Calu3 (cell line): ENCODE measurements at places on chromosomes 11 and 22.

DNA sequence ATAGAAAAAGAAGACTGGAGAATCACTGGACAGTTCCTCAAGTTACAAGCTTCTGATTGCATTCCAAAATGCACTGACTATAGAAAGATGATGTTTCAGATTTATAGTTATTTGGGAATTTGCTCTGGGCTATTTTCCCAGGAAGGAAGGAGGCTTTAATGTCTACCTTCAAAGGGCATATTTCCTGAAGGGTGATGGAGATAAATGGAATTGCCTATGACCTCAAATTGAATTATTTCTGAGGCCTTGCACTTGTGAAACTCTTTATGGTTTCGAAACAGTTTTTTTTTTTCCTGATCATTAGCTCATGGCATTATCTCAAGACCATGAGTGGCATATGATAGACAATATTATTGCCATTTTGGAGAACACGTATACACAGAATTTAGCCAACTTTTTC lies 333.9 kb downstream of the METTL15 start:
- no peak for DNase-seq

DNA sequence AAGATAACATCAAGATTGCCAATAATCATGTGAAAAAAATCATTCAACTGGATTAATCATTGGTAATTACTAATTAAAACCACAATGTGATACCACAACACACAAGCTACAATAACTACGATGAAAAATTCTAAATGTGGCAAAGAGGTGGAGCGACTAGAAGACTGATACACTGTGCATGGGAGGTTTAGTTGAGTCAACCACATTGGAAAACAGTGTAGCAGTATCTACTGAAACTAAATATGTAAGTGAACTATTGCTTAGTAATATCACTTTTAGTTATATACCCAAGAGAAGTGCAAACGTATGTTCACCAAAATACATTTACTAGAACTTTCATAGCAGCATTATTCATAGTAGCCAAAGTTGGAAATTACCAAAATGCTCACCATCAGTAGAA lies 359.9 kb downstream of the ETS1 start:
- no peak for DNase-seq

DNA sequence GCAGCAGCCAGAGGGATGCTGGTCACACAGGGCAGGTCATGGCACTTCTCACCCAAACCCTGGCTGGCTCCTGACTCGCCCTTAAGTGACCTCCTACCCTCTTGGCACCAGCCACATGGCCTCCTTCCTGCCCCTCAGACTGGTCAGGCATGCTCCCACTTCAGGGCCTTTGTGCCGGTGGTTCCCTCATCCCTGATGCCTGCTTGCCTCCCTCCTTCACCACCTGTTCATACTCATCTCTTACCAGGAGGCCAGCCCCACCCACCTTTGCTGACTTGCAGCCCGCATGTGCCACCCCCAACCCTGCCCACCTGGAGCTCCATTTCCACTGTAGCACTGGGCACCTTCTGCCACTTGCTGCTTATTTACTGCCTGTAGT lies 20.1 kb downstream of the GNAZ start:
- no peak for DNase-seq

DNA sequence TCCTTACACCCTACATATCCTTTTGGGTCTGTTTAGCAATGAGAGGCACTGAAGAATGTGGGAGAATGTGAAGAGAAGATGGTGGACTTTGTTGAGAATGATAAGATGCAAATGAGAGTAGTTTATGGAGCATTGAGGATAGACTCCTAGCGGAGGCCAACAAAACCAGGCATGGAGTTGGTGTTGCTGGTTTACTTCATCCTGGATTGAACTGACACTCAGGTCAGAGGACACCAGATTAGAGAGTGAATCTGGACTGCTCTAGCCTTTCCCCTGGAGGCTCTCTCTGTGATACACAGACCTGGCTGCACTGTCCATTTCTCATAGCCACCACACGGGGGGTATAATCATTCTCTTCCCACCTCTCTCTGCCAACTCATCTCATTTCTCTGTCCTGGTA lies 98.7 kb downstream of the MICAL2 start:
- no peak for DNase-seq

- no peak for DNase-seq
Measured at GRCh38 chr11:67392183-67392715, 463 bp downstream of the RAD9A start.

DNA sequence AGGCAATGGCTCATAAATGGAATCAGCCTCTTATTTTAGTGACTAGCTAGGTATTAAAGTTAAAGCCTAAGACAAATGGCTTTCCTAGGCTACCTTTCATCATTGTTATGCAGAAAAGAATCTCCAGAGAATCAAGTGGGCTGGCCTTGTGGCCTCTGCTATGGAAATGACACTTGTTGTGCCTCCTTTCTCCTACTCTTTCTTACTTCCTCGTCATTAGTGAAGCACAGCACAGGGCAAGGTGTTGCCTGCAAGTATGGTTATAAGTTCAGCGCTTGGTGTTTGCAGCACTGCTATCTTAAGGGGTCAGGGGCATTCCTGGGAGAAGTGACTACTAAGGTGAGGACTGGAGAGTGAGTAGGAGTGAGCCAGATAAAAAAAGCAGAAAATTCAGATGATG lies 45.4 kb upstream of the GLYATL1 start:
- no peak for DNase-seq

GRCh38 chr11:85705800-85706199 lies 19.8 kb upstream of the CCDC89 start:
- no peak for DNase-seq

GRCh38 chr11:95147364-95147905 lies 57.8 kb downstream of the ENDOD1 start:
- DNase-seq, result peak; percentile 21

- no peak for DNase-seq
Measured at GRCh38 chr11:9740202-9740883, 76.5 kb downstream of the SWAP70 start.

DNA sequence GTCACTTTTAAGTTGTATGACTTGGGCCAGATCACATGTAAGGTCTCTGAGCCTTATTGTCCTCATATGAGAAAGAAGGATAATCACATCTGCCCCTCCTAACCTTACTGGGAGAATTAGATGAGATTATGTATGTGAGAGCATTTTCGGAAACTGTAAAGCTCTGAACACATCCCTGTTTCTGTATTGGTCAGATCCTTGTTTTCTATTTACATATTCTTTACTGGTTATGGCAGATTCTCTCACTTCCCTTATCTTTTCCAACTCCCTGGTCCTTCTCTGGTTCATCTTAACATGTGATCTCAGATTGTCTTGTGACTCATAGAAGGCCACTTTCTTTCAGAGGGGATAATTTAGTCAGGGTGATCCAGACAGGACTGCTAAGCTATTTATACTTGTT lies 41.8 kb downstream of the CCDC81 start:
- no peak for DNase-seq

GRCh38 chr11:75673977-75674582 lies 5.2 kb upstream of the MAP6 start:
- no peak for DNase-seq

DNA sequence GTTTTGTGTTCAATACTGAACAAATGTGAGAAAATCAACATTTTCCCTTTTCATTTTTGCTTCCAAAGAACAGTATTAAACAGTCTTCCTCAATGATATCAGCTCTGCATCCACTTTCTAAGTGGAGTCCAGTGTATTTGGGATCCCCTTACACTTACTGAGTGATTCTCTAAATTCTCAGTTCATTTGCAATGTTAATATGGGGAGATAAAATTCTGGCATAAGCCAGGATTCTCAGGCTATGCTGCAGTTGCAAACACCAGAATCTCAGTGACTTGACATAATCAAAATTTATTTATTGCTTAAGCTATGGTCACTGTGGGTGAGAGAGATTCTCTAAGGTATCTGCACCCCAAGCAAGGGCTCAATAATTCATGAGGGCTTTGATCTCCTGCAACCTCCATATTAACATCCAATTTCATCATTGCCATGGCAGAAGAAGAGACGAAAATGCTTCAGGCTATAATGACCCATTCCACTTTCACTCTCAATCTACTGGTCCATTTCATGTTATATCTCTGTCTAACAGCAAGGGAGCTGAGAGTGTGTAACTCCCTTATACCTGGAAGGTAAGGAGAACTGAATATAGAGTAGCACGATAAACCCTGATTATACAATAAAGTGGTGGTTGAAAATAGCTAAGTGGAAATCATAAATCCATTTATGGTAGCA lies 64.1 kb upstream of the CARD18 start:
- no peak for DNase-seq

GRCh38 chr22:49150801-49151221 lies 676.9 kb downstream of the BRD1 start:
- DNase-seq, result no peak

DNA sequence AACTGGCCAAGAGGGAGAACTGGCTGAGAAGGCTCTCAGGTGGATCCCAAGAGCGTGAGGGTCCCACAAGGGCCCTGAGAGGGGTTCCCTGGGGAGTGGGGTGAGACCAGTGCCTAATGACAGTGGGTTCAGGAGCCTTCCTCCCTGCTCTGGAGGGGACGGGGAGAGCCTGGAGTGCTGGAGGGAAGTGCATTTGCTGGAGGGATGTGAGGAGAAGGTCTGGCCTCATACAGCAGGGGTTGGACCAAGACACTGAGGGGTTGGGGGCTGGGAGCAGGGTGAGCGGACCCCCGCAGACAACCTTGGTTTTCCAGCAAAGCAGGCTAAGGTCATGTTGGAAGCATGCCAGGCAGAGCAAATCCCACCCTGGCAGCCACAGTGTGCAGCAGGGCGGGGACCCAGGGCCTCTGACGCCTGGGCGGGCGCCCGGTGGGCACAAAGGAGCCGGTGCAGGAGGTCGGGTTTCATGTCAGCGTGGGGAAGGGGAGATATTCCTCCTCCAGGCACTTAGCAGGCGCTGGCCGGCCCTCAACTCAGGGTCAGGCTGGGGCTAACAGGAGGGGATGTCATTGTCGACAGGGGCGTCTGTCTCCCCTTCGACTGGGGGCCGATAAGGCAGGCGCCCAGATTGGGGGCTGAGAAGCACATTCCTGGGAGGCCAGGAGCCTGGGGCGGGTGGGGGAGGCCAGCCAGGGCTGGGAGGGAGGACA lies 3.1 kb upstream of the DERL3 start:
- DNase-seq, result no peak

GRCh38 chr11:14894657-14895598 lies 2.9 kb upstream of the CYP2R1 start:
- DNase-seq, result no peak

GRCh38 chr11:106594751-106595351 lies 423.4 kb downstream of the GUCY1A2 start:
- DNase-seq, result no peak

DNA sequence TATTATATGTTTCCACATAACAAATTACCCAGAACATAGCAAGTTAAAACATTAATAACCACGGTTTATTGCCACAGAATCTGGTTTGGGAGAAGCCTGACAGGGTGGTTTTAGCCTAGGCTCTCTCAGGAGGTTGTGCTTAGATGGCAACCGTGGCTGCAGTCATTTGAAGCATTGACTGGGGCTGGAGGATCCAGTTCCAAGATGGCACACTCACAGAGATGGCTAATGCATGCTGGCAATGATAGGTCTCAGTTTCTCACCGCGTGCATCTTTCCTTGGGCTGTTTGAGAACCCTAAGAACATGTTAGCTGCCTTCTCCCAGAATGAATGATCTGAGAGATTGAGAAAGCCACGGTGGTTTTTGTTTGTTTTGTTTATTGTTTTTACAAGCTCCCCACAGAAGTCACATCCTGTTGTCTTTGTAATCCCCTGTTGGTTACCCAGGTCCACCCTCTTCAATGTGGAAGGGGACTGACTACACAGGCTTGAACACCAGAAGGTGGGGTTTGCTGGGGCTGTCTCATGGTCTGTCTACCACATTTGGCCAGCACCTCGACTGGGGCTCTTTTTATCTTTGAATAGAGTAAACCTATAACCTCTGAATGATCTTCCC lies 36.6 kb upstream of the GRAMD1B start:
- no peak for DNase-seq

- no peak for DNase-seq
Measured at GRCh38 chr11:35671396-35672127, 9.0 kb downstream of the TRIM44 start.

- no peak for DNase-seq
Measured at GRCh38 chr22:42308892-42309468, 38.5 kb upstream of the TCF20 start.

- DNase-seq, result peak; percentile 64
Measured at GRCh38 chr11:71284525-71285092, 32.2 kb upstream of the SHANK2 start.

DNA sequence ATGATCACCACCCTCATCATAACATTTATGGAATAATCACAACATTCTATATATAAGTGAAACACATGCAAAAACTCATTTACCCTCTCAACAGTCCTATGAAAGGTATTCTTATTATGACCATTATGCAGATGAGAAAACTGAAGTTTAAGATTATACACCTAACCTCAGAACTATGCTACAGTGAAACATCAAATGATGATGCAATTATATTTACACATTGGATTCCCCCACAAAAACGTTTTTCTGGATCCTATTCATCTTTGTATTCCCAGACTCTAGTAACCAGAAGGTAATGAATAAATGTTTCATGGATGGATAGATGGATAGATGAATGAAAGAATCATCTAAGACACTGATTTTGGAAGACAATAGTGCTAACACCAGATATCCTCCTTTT lies 54.8 kb downstream of the TCP11L1 start:
- no peak for DNase-seq

DNA sequence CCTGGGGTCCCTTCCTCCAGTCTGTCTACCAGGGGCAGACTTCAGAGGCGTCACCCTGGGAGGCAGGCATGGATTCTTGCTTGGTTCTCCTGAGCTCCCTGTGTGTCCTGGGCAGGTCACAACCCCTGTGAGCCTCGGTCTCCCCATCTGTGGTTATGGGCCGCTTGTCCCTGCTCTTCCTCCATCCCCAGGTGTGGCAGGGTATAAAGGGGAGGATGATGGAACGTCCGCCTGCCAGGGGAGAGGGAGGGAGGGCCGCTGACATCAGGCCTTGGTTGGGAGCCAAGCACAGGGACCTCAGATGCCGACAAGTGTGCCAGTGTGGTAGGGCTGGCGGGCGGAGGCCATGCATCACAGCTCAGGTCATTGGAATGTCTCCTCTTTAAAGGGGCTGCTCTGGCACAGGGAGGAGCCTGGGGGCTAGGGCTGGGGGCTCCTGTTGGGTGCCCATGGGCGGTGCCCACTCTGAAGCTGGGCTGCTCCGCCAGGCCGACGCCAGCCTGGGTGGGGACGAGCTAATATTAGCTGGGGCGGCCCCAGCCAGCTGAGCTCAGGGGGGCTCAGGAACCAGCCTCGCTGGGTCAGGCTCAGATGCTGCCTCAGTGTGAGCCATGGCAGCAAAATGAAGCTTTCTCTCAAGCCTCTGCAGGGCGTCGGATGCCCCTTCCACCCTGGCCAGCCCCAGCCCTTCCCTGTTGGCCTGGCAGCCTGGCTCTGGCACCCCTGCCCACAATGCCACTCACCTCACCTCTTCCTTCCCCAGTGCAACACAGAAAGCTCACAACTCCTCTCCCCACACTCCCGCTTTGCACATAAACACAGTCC lies 12.8 kb downstream of the KCNC1 start:
- peak; percentile 53 for DNase-seq
